NCI-H2029 treated with DMSO at 0.1 percent for 48 hours (cell line): ENCODE measurements at places on chromosomes 6 and 20.

DNA sequence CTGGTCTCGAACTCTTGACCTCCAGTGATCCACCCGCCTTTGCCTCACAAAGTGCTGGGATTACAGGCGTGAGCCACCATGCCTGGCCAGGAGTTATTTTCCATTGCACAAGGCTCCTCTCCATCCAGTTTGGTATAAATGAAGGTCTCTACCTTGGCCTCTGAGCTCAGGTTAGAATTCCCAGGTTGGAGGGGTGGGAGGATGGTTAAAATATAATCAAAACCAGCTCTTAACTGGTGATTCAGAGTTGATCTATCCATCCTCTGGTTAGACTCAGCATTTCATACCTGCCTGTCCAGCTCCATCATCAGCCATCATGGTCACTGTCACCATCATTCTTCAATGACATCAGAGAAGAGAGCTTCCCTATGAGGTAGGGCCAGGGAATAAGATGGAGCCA is 2.6 kb upstream of the SLC22A7 start:
- DNase-seq, result no peak

GRCh38 chr6:116090251-116090650 is 10.4 kb upstream of the NT5DC1 start:
- no peak for DNase-seq

DNA sequence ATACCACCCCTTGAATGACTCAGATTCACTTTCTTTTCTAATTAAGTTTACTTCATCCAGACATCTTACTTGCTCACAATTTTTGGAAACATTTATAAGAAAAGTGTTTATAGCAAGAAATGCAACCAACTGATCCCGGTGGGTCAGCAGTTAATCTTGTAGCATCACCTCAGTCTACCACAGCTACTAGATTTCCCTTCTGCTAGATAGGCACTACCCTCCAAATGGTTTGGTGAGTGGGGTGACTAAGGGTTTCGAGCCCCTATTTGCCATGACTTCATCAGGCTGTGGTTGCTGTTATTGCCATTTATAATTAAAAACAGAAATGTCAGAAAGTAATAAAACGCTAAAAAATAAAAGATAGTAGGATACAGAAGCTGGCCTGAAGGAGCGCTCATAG is 930.1 kb upstream of the GJE1 start:
- no peak for DNase-seq

GRCh38 chr6:88985901-88986300 is 22.5 kb upstream of the RNGTT start:
- DNase-seq, result no peak

GRCh38 chr20:33224399-33224798 is 7.2 kb downstream of the BPIFA3 start:
- no peak for DNase-seq

DNA sequence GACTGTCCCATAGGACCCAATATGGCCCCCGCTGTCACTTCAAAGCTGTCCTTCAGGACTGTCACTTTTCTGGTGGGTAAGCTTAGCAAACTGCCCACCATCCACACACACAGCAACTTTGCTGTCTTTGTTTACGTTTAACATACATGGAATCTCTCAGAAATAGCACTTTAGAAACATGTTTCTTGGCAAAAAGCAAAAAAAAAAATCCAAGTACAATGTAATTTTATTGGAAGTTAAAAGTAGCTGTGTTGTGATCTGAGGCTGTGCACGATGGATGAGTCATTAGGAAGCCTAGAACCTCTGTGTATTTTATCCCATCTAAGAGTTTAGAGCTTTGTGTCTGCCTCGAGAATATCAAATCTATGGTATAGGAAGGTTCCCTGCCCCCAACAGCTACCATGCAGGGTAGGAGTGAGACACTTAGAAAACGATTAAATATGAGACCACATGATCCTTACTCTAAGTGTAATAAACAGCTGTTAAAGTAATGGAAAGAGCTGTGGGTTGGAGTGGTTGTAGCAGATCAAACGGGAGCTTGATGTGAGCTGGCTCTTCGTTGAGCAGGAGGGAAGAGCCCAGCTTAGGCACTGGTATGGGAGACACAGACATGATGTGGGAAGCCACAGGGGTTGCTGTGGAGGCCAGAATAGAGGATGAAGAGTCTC is 119.5 kb downstream of the PLEKHG1 start:
- DNase-seq, result no peak

GRCh38 chr20:22160101-22160652 is 424.2 kb downstream of the FOXA2 start:
- no peak for DNase-seq

- no peak for DNase-seq
Measured at GRCh38 chr6:28789553-28790083, 134.2 kb downstream of the TRIM27 start.

DNA sequence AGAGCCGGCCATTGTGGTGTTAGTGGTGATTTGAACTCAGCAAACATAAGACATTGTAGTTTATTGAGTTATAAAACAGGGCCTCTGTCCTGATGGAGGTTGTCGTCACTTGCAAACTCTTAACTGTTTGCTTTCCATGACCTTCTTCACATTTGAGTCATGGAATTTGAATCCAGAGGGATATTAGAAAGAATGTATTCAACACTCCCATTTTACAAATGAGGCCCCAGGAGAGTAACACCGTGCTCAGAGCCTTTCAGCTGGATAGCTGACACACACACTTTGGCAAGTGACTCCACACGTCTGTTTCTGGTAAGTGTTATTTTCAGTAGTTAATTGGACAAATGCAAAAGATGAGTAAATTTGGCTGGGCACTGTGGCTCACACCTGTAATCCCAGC is 72.4 kb upstream of the XRN2 start:
- DNase-seq, result no peak

- no peak for DNase-seq
Measured at GRCh38 chr20:41050361-41051008, 21.9 kb downstream of the TOP1 start.

DNA sequence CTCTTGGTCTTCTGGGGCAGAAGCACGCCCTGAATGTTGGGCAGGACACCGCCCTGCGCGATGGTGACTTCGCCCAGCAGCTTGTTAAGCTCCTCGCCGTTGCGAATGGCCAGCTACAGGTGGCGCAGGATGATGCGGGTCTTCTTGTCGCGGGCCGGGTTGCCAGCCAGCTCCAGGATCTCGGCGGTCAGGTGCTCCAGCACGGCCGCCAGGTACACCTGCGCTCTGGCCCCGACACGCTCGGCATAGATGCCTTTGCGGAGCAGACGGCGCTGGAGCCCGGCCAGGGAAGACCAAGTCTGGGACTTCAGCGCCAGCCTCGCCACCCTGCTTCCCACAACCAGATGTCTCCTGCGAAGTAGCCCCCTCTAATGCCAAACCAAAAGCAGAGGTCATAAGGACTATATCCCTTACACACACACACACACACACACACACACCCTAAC is 8.0 kb upstream of the SLC17A3 start:
- no peak for DNase-seq

DNA sequence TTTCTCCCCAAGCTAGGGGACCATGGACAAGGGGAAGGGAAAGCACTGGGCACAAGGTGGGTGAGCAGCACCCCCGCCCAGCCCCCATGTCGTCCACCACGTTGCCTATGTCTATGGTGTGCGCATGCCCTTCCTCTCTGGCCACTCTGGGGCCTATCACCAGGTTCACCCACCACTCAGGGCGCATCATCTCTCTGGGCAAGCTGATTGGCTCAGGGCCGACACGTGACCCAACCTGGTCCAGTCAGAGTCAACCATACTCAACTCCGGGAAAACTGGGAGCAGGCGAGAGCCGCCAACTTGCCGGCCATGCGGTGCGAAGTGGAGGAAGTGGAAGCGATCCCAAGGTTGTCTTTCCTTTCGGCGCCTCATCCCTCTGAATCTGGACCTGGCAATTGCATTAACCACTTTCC is 25.9 kb downstream of the ACSS1 start:
- DNase-seq, result no peak

DNA sequence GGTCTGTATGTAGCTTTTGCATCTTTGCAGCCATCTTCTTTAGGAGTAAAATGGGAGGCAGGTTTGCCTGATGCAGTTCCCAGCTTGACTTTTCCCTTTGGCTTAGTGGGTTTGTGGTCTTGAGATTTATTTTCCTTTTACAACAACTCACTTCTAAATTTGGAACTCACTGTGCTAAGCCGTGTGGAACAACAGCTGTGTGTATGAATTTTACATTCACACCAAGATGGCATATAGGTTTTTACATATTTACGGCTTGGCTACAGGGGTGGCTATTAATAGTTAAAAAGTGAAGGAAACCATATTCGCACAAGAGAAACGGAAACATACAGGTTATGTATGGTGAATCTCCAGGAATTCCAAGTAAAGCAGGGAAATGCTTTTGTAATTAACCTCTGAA is 2.5 kb downstream of the TTLL2 start:
- DNase-seq, result no peak

DNA sequence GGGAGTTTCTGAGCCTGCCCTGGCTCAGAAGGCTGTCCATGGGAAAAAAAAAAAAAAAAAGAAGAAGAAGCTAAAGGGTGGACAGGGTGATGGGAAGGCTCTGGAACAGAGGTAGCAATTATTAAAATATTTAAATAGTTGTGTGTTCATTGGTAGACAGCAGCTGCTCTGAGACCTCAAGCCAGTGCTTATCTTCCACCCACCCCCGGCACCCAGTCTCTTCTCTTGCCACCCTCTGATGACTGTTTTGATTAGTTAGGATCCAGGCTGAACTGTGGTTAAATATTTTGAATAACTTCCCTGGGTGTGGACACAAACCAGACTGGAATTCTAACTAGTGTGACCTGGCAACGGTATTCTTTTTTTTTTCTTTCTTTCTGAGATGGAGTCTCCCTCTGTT is 16.9 kb upstream of the SRSF3 start:
- DNase-seq, result no peak

DNA sequence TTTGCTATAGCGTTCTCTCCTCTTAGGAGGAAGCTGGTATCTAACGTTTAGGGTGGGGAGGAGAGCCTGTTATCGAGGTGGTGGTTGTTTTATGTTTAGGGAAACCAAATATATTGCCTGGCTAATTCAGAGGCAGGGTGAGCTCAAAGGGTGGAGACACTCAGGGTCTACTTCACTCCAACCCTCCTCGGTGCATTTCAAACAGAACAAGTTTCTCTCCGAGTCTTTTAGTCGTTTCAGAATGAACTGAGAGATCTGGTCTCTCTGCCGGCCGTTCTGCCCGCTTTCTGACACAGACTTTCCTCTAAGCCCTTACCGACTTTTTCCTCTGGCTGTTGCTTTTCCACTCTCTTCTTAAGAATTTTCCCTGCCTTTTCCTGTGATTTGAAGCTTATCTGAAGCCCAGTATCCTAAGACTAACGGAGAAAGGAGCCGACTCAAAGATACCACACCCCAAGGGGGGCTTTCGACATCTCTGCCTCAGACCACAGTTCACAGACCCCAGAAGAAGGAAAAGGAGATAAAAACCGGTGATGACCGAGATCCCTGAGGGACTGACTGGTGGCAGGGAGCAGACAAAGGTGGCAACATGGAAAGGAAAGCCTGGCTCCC is 865 bp downstream of the STK38 start:
- no peak for DNase-seq

DNA sequence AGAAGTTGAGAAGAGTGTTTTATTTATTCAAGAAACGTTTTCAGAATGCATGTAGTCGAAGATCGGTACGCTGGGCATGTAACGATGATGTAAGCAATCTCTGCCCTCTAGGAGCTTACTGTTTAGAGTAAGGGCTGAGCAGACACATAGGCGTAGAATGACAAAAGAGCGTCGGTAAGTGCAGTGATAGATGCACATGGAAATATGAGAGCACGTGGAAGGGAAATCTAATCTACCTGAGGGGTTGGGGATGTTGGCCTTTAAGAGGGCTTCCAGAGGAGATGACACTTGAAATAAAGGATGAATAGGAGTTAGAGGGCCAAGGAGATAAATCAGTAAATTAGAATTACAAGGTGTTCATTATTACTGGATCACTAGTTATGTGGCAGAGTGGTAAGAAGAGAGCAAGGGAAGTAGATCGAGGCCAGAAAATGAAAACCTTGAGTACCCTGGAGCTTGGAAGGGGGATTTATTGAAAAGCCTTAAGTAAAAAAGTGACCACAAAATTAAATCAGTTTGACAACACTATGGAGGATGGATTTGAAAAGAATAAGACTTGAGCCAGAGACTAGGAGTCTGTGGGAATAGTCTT is 782 bp downstream of the TRMT11 start:
- DNase-seq, result peak; percentile 80

GRCh38 chr6:150032598-150032997 is 7.3 kb upstream of the RAET1L start:
- no peak for DNase-seq

- no peak for DNase-seq
Measured at GRCh38 chr6:65117817-65118409, 589.1 kb downstream of the EYS start.

GRCh38 chr6:134117409-134117808 is 65.0 kb upstream of the SLC2A12 start:
- DNase-seq, result no peak

- no peak for DNase-seq
Measured at GRCh38 chr6:75124983-75125382, 80.9 kb downstream of the COL12A1 start.

GRCh38 chr6:168641446-168641845 is 200.5 kb downstream of the SMOC2 start:
- DNase-seq, result no peak

DNA sequence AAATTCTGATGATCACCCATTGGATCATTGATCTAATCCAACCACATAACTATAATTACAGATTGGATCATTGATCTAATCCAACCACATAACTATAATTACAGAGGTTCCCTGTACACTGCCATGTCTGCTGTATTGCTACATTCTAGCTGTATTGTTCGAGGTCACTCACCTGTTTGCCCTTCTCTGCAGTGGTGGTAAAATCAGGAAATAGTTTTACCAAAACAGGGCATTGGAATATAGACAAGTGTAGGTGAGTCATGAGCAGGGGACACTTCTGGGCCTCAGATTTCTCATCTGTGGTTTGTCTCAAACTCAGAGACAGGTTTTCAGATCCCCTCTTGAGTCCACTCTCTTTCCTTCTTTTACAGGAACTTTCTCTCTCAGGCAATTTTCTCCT is 9.0 kb upstream of the AFDN start:
- peak; percentile 31 for DNase-seq

DNA sequence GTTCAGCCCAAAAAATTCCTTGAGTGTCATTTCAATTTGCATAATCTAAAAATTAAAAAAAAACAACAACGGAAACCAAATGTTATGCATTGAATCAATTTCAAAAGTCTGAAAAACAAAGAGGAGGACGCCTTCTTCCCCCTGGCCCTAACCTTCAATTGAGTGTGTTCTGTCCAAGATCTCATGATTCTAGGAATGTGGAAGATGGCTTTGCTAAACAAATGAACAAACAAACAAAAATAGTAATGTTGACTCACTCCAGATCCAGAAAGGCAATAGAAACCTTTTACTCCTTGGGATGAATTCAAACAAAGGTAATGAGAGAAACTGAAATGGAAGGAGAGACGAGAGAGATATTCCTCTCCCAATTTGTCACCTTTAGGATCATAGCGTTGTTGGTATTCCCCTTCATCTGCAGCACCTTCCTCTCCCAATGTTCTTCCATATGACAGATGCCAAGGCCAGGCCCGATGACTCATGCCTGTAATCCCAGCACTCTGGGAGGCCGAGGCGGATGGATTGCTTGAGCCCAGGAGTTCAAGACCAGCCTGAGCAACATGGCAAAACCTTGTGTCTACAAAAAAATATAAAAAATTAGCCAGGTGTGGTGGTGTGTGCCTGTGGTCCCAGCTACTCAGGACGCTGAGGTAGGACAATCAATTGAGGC is 109.2 kb upstream of the ADGRF1 start:
- DNase-seq, result no peak

- DNase-seq, result no peak
Measured at GRCh38 chr6:34145161-34146020, 496 bp downstream of the GRM4 start.

- DNase-seq, result no peak
Measured at GRCh38 chr6:54850114-54850513, 3.5 kb downstream of the FAM83B start.
